Neural crest cell (in vitro differentiated cells): ENCODE measurements at places on chromosomes 16 and 17. TPM values are rescaled to one million over a fixed set of nuclear protein-coding genes. Genes with fewer than 3 reads are reported as not detected.

CORO6 gene
- total RNA-seq, result 2.7 and 3.1 TPM in 2 replicates

BAIAP3 gene
- total RNA-seq, result 3.4 and 4.0 TPM in 2 replicates

DNA sequence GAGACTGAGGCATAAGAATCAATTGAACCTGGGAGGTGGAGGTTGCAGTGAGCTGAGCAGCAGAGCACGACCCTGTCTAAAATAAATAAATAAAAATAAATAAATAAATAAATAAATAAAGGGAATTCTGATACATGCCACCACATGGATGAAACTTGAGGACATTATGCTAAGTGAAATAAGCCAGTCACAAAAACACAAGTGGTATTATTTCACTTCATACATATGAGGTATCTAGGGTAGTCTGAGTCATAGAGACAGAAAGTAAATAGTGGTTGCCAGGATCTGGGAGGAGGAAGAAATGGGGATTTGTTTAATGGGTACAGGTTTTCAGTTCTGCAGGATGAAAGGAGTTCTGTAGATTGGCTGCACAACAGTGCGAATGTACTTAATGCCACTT is 16.3 kb downstream of the PIPOX start:
- DNase-seq, result no peak

IRF8 gene
- total RNA-seq, result 0.19 and 0.25 TPM in 2 replicates

SOST gene
- not detected in 2 replicates for total RNA-seq
